SJSA1 (cell line): ENCODE measurements at places on chromosomes 1 and 21.
A peak's percentile ranks its signal among the peaks of the same experiment; 100 is the strongest.

GRCh38 chr1:97433094-97433823 is 487.6 kb downstream of the DPYD start:
- no peak overlapping the region for H3K27ac ChIP-seq
- no peak overlapping the region for H3K4me3 ChIP-seq
- H3K27me3 ChIP-seq = no peaks in the 10 kb centered on the region

DNA sequence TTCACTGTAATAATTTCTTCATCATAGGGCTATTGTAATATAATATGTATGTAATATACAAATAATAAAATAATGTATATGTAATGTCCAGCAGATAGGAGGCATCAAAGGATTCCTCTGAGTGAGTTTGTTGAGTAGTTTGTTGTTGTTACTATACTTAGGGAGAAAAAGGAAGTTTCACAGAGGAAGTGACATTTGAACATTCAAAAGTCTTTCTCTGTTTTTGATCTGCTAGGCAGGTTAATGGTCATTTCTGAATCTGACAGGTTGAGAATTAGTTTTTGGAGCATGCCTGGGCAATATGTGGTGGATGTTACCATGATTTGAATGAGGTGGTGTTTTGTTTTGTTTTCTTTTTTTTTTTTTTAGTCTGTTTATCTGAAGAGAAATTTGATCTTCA is 102.1 kb downstream of the NRDC start:
- no peaks in the 10 kb centered on the region for H3K27me3 ChIP-seq
- no peaks in the 10 kb centered on the region for H3K4me1 ChIP-seq
- H3K4me3 ChIP-seq = no peak overlapping the region

- H3K27ac ChIP-seq = no peak overlapping the region
- H3K4me3 ChIP-seq = no peak overlapping the region
- H3K36me3 ChIP-seq = no peaks in the 10 kb centered on the region
- DNase-seq = no peak
- peaks cover 49% of the 10 kb centered on the region for H3K4me1 ChIP-seq
Measured at GRCh38 chr1:94096797-94097549, 24.0 kb downstream of the ABCA4 start.

DNA sequence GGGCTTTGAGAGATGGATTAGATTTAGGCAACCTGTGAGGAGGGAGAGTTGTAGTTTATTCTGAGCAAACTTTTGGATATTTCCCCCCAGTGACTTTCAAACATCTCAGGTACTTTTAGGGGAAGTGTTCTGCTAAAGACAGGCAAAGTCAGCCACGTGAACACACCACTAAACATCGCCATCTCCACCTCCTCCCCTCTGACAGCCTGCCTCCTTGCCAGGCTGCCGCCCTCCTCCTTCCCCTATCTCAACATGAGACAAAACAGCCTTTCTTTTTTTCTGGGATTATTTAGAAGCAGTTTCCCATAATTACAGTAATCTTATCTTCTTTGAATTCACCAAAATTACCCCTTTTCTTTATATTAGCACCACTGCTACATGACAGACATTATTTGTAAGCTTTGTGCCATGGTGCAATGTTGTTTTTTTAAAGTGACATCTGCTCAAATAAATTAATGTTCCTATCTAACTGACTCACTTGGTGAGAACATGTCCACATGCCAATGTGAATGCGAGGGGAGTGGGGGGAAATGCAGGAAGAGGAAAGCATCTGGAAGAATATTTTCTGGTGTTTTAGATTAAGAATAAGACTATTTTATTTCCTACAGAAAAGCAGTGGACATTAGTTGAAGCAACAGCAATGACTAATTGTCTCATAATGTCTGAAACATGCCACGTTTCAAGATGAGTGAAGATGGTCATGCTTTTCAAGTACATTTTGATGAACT is 147.8 kb upstream of the ATP1B1 start:
- H3K27ac ChIP-seq = no peak overlapping the region
- no peak for DNase-seq
- no peaks in the 10 kb centered on the region for H3K36me3 ChIP-seq
- no peaks in the 10 kb centered on the region for H3K4me1 ChIP-seq

DNA sequence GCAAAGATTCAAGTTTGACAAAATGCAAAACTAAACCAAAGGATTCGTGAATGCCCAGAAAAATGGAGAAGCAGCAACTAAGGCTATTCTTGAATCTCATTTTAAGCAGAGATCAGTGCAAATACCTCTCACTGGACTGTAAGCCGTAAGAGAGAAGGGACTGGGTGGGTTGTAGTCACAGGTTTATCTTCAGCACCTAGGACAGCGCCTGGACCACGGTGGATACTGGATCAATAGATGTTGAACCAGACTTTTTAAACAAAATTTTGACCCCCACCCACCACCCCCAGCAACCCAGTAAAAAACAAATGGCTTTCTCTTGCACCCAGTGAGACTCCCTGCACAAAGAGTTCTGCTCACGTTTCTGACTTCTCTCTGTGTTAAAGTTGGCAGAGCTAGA is 347.1 kb downstream of the AJAP1 start:
- no peak overlapping the region for H3K27ac ChIP-seq
- H3K27me3 ChIP-seq = no peaks in the 10 kb centered on the region
- no peaks in the 10 kb centered on the region for H3K4me1 ChIP-seq
- no peak overlapping the region for H3K4me3 ChIP-seq

DNA sequence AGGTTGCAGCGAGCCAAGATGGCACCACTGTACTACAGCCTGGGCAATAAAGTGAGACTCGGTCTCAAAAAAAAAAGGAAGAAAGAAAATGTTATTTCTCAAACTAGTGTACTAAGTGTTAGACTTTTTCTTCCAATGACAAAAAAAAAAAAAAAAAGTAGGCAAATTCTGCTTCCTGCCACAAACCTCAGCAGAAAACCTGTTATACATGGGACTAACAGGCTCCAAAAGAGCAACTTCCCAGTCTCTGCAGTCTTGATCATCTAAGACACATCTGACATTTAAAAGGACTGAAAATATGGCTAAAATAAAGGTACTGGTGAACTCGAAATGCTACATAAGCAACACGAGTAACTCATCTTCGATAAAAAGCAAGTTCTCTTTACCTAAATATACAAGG is 59.6 kb downstream of the HSF2BP start:
- no peak overlapping the region for H3K4me3 ChIP-seq
- H3K27ac ChIP-seq = peak overlapping the region; percentile 90
- no peak for DNase-seq
- H3K36me3 ChIP-seq = no peaks in the 10 kb centered on the region

DNA sequence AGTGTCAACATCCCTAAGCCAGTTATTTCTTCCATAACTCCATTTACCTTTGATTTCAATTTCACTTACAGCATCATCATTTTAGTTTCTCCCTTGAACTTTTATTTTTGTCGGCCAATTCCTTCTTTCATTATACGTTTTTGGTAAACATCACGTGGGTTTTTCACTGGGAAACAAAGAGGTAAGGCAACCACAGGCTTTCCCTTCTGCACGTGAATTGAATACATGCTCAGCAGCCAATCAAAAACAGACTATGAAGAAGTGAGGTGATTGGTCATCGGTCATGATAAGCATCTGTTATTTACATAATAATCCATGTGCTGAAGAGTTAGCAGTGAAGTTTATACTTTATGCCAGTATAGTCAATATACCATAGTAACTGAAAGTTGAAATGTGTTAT is 98.7 kb downstream of the NCAM2 start:
- DNase-seq = no peak
- no peaks in the 10 kb centered on the region for H3K27me3 ChIP-seq
- no peak overlapping the region for H3K4me3 ChIP-seq
- H3K27ac ChIP-seq = no peak overlapping the region

DNA sequence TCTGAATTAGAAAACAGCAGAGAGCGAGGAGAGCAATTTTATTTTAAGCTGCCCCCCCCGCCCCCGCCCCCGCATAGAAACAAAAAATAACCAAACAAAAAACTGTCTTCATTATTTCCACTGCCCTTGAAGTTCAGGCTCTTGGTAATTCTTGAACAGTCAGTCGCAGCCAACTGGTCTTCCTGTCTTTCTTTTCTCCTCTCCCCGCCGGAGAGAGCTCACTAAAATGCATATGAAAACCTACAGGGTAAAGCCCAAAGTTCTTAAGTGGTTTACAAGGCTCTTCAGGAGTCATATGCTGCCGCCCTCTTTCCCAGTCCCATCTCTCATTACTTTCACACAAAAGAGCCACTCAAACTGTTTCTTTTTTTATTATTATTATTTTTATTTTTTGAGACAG is 1.1 kb upstream of the ANKRD35 start:
- H3K27ac ChIP-seq = no peak overlapping the region
- 0 out of 2 replicates have a peak, but pooled peaks cover 8% of the 10 kb centered on the region for H3K27me3 ChIP-seq
- no peaks in the 10 kb centered on the region for H3K36me3 ChIP-seq
- peaks cover 19% of the 10 kb centered on the region for H3K4me1 ChIP-seq

- H3K4me3 ChIP-seq = no peak overlapping the region
- DNase-seq = peak; percentile 25
- no peak overlapping the region; the same call in 1 of the 2 replicates for H3K27ac ChIP-seq
- peaks cover 6% of the 10 kb centered on the region; the same call in 1 of the 2 replicates for H3K4me1 ChIP-seq
Measured at GRCh38 chr1:222896630-222897526, 82.0 kb downstream of the DISP1 start.
